DMS79 (cell line): ENCODE measurements at places on chromosomes 16 and 17.

DNA sequence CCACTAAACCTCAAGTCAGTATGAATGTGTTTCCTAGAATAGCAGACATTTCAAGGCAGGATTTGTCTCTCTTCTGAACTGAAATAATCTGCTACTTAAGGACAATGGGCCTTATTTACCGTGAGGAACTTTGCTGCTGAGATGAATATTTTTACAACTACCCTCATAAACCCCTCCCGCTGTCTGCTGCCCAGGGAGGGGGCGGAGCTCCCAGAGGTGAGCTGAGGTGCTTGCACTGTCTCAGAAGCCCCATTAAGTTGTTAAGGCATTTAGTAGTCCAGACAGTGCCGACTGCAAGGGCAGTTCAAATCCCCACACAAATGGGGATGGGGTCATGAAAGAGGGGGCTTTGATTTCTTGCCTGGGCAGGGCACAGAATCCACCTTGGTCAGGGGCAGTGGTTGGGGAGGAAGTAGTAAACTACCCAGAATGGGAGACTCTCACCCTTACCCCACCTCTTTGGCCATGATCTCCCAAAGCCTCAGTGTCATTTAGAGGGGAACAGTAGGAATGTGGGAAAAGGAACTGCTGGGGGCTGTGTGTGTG lies 19.2 kb downstream of the HNF1B start:
- DNase-seq = peak; percentile 42

GRCh38 chr16:30121741-30122571 lies 1.1 kb downstream of the MAPK3 start:
- DNase-seq = no peak

DNA sequence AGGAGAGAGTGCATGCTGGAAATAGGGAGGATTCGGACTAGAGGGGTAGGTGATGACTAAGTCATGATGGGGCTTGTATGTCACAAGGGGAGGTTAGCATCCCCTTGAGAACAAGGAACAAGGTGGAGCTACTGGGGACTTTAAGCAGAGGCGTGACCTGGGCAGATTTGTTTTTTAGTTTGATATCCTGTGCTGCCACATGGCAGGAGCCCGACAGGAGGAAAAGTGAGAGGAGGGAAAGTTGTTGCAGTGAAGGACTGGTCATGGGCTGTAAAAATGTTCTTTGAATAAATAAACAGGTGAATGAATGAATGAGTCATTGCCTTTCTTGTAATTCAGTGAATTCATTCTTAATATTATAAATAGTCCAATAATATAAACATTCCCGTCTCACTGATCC lies 365.1 kb upstream of the CDH5 start:
- no peak for DNase-seq

GRCh38 chr17:20179041-20179440 lies 169.9 kb downstream of the SPECC1 start:
- no peak for DNase-seq

GRCh38 chr17:28369684-28370034 lies 448 bp downstream of the VTN start:
- no peak for DNase-seq

DNA sequence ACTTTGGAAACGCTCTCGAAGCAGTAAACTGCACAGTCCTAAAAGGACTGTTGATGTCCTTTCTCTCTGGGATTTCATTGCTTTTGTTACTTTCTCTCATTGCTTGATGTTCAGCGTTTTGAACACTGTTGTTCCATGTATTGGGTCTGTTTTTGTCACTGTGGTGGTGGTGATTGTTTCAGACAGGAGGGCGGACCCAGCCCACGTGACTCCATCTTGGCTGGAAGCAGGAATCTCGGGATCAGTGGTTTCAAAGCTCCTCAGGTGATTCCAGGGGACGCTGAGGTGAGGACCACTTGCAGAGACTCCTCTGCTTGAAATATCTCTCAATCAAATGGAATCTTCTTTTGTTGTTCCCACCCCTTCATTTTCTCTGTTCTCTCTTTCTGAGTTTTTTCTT lies 18.3 kb downstream of the C16orf54 start:
- no peak for DNase-seq

- no peak for DNase-seq
Observed at GRCh38 chr17:2796164-2797125, at the start of gene RAP1GAP2. TSS of gene RAP1GAP2 (plus strand) at chr17:2796438. CDS start at chr17:2796528, 90 bp downstream.

GRCh38 chr16:31344712-31345111 lies 10.3 kb upstream of the ITGAX start:
- DNase-seq = no peak

GRCh38 chr16:18049547-18050133 lies 286.9 kb downstream of the NPIPA8 start:
- no peak for DNase-seq

DNA sequence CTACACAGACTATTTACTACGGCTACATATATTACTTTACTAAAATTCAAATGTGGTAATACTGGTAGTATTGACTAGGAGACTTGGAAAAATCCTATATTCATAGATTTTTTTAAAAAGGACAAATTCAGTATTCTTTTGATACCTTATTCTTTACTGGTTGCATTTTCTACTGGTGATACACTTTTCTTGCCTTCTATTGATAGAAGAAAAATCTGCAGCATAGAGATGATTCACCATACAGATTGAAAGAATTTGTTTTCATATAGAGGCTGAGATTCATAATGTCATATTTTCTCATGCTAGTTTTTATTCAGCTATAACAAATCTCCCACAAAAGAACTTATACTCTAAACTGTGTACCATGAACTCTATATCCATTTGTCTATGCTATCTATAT lies 195.4 kb upstream of the C17orf78 start:
- DNase-seq = no peak

DNA sequence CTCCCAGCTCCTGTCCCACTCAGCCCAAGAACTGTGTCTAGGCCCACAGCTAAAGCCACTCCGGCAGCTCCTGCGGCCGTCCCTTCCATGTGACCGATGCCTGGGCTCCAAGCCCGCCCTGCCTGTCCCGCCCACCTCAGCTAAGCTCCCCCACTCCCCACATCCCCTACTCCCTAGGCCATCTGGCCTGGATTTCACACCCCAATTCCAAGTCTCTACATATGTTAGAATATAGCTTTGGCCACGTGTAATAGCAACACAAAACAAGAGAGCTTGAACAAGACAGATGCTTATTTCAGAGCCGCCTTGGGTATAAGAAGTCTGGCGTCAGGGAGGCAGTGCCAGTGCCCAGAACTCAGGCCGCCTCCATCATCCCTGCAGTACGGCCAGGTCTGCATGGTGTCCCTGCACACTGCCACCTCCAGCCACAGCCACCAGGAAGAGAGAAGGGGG lies 30.0 kb upstream of the USP22 start:
- DNase-seq = no peak

DNA sequence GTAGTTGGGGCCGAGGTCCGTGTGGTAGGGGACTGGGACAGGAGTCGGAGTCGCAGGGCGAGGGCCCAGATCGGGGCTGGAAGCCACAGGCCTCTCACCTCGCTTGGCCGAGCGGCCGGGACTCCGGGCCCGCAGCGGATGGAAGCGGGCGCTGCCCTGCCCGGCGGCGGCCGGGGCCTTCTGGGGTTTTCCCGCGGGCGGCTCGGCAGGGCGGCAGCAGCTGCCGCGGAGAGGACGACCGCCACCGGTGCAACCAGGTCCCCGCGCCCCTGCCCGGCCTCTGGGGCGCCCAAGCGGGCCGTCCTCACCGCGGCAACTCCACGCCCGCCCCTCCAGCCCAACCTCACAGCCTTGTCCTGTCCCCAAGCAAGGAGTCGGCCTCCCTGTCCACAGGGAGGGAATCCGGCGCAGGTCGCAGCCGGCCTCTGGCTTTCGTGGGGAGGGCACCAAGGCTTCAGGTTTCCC lies 15.6 kb upstream of the UTP6 start:
- no peak for DNase-seq
